ENCODE measurements at places on chromosomes 13 and 19.

DNA sequence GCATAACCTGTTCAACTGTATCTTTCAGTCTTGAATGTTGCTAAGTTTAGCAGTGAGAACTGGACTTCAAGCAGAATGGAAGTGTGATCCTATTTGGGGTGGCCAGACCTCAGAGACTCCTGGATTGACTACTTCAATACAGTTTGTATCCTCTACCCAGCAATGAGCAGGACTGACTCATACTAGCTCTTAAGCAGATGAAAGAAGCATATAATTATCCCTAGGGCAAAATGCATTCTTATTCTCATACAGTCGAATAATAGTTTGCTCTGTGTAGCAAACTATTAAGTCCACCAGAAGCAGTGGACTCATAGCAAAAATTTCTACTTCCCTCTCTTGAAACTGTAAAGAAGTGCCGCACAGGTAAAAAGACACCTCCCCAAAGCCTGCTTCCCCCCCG, 46.4 kb upstream of the FAM216B start:
- no peak for DNase-seq

DNA sequence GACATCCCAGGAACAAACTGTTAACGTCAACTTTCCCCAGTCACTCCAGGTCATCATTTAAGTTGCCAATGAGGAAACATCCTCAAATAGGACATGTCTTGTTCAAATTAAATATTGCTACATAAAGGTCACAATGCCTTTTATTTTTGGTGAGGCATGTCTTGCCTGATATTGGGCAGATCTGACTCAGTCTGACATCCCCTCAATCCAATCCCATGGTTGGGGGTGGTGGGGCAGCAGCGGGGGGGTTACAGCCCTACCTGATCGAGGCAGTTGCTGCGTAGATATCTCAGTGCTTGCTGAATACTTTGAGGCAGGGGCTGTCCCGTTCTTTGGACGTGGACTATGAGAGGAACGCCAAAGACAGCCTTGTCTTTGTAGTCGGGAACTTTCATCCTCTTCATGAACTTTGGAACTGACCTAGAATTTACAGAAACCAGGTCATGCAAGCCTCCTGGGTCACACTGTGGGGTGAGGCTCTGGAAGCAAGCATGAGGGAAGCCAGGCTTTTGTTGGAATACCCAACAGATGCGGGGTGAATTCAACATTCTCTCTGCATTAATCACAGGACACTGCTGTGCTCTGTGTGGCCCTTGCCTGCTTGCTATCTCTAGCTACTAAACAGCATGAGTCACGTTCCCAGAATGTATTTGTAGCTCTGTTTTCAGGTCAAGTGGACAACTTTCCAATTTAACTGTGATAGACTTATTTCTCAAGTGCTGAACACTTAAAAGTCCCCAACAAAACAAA, 109.8 kb downstream of the KL start:
- no peak for DNase-seq

GRCh38 chr19:964761-965694, 19.1 kb upstream of the WDR18 start:
- no peak for DNase-seq

GRCh38 chr19:34269081-34269480, 14.7 kb downstream of the GARRE1 start:
- DNase-seq = no peak
